NCI-H187 (cell line): ENCODE measurements at places on chromosomes 1 and 21.

GRCh38 chr1:25695771-25696311 is 79.2 kb downstream of the MAN1C1 start:
- DNase-seq: no peak

- DNase-seq: no peak
These were observed 1355.8 kb upstream of the PRMT6 start for GRCh38 chr1:105700723-105701122.

DNA sequence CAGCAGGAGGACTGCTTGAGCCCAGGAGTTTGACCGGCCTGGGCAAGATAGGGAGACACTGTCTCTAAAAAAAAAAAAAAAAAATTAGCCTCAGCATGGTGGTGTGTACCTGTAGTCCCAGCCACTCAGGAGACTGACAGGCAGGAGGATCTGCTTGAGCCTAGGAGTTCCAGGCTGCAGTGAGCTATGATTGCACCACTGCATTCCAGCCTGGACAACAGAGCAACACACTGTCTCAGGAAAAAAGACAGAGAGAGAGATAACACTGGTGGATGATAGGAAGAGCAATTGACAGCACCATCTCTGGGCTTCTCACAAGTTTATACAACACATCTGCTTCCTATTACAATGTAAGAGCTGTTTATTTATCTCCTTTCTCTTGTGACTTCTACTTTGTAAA is 2.4 kb upstream of the RNU11 start:
- DNase-seq: no peak

- no peak for DNase-seq
These were observed 384.9 kb downstream of the HLX start for GRCh38 chr1:221263831-221264767.

DNA sequence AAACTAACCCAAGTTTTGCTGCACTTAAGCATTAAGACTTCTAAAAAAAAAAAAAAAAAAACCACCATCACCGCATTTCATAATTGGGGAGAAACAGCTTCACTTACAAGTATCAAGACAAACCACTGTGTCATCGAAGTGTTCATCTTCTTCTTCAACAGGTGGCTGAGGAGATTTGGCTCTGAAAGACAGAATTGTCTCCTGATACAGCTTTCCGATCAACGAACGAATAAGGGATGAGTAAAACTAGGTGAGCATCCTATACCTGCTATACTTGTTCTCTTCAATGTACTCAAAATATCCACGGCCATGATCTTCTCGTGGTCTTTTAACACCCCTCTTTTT is 2.0 kb downstream of the HNRNPU start:
- DNase-seq: no peak

DNA sequence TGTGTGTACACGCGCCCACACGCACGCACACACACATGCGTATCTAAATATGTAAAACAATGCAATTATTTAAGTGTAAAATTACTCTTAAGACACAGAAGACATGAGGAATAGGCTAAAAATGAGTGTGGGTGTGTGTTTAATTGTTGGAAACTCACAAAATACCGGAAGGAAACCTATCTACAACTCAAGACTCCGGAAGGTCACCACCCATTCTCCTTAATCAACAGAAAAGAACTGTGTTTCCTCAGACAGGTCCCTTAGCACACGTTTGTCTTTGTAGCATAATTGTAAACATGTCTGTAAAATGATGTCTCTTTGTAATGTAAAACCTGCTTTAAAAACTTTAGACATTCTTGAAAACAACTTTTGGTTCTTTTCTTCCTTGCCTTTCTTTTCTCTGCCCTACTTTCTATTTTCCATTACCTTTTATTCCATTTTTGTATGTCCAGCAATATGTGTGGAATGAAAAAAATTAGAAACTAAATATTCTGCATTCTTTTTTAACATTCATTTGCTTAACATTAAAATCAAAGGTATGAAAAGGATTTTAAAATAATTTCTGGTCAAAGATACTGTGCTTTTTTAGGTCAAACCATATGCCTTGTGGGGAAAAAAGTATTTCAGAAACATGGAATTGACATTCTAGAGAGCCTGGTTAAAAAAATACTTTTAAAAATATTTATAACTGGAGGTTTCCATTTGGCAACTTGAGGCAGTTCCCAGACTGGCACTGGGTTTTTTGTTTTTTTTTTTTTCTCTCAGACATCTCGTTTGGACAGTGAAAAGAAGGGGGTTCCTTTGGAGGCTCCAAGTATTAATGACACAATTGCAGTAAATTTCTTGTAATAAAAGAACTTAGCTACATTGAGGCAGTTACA is 46.2 kb downstream of the ATP5PF start:
- DNase-seq: no peak

DNA sequence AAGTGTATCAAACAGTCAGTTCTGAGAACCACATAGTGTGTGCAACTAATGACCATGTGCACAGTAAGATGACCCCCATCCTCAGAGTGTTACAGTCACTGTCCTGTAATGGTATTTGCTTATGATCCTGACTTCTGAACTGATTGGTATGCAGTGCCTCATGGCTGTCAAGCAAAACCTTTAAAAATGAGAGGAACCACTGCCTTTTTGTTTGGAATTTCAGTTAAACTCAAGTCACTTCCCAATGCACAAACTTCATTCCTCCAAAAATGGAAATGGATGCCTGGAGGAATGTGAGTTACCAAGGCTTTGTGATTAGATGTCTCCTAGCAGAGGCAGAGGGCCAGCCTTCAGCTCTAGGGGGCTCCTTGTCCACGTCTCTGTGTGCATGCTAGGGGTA is 10.5 kb downstream of the C1orf198 start:
- DNase-seq: no peak

- DNase-seq: no peak
These were observed 21.1 kb upstream of the SLC22A15 start for GRCh38 chr1:115955228-115955627.

DNA sequence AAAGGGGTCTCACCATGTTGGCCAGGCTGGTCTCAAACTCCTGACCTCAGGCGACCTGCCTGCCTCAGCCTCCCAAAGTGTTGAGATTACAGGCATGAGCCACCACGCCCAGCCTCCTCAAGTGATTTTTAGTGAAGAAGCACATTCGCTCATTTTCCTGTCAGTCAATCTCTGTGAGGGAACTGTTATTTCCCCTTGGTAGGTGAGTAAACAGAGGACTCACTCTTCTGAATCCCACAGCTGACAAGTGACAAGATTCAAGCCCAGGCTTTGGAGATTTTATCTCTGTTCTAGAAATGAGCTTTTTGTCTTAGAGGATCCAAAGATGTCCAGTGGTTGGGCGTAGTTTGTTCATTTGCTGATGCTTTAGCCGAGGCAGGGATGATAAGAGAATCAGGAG is 43.9 kb upstream of the TACSTD2 start:
- no peak for DNase-seq

GRCh38 chr1:14745789-14746188 is 147.3 kb downstream of the KAZN start:
- DNase-seq: no peak

GRCh38 chr1:151837197-151837596 is 2.4 kb downstream of the C2CD4D start:
- DNase-seq: no peak

DNA sequence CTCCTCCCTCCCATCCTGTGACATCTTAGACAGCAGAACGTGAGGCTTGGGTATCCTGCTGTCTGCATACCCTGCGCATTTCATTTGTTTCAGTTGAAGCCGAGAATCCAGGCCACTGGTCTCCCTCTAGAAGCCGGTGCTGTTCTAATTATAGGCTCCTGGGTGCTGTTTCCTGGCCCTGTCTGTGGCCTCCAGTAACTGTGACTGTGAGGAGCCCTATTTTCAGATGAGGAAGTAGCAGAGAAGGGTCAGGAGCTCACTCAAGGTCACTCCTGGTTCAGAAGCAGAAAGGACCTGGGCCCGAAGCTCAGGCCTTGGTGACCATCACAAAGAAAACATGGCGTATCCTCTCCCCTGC is 24.0 kb downstream of the COQ8A start:
- no peak for DNase-seq
